ENCODE measurements at places on chromosomes 13 and 19. TPM values are rescaled to one million over a fixed set of nuclear protein-coding genes. Genes with fewer than 3 reads are reported as not detected.

The ZNF536 gene
- not detected for polyA plus RNA-seq

The ZNF44 gene
- 18.6 TPM for polyA plus RNA-seq

The TICAM1 gene
- 3.3 TPM for polyA plus RNA-seq

The MEGF8 gene
- polyA plus RNA-seq = 0.12 TPM

The ZNF569 gene
- polyA plus RNA-seq = 8.6 TPM

The TMEM205 gene
- 91.2 TPM for polyA plus RNA-seq

The KIR2DL1 gene
- 93.2 TPM for polyA plus RNA-seq

The SPRY2 gene
- 4.1 TPM for polyA plus RNA-seq

All from immature natural killer cell (primary cell).